ENCODE measurements at places on chromosomes 16 and 17.

DNA sequence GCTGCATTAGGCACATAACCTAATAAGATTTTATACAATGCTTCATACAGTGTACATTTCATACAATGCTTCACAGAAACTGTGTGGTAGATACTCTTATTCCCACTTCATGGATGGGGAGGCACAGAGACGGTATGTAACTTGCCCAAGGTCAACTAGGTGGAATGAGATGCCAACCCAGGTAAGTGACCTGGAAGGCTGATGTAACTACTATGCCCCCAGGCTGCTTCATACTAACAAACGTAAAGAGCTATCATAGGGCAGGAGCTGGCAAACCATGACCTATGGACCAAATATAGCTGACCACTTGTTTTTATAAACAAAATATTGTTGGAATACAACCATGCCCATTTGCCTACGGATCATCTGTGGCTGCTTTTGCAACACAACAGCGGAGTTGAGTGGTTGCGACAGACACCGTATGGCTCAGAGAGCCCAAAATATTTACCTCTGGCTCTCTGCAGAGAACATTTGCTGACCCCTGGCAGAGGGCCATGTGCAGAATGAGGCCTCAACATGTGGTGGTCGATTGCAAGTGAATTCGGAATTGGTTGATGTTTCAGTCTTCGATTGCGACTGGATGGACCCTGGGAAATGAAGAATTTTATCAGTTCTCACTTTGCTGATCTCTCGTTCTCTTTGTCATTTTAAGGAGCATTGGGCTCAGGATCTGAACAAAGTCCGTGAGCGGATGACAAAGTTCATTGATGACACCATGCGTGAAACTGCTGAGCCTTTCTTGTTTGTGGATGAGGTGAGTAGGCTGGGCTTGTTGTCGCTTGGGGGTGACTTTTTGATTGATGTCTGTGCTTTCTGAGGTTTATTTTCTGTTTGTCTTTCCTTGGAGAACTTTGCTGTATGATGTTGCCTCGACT is 109.7 kb downstream of the PLCG2 start:
- DNase-seq, result no peak

DNA sequence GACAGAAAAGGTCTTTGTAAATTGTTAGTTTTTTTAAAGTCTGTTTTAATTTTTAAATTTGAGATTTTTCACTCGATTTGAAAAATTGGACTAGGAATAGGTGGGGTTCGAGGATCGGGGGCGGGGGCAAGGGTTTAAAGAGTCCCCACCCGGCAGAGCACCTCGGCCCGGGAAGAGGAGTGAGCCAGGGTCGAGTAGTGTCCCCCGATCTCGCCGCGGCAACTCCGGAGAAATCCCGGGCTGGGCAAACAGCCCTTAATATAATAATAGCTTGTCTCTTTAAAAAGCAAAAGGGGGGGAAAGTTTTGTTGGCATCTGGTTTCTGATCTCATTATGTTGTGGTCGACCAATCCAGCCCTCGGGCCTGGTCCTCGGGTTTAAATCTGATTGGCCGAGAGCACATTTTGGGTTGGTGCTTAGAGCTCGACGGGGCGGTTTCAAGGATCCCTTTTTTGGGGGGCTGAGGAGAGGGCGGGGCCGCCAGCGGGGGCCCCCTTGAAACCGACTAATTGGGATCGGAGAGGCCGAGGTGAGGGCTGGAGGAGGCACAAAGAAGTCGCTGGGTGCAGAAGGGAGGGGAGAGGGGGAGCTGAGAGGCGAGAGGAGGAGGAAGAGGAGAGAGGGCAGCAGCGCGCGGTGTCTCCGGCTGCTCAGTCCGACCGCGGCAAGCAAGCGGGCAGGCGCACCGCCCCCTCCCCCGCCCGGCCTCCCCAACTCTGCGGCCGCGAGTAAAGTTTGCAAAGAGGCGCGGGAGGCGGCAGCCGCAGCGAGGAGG is at the start of gene FZD2:
FZD2 (plus strand) TSS at position 653 of the 775 bp plus-strand sequence. CDS start 205 bp downstream, outside the sequence.
- DNase-seq, result peak; percentile 29

DNA sequence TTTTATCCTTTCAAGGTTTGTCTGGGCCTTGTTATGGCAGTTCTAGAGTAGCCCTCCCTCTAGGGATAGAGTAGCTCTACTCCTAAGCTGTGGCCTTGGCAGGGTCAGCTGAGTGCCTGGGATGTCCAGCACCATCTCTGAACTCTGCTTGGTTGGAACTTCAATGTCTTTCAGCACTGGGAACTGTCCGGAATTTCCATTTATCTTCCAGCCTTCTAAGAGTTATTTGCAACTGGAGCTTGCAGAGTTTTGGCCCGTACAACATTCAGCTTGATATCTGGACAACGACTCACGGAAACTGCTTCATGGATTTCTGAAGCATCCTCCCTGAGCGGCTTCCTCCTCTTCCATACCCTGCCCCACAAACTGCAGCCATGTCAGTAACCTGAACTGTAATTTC is 22.9 kb downstream of the MMD start:
- DNase-seq, result no peak

- no peak for DNase-seq
These were observed 56.1 kb upstream of the STAC2 start for GRCh38 chr17:39281806-39282205.

DNA sequence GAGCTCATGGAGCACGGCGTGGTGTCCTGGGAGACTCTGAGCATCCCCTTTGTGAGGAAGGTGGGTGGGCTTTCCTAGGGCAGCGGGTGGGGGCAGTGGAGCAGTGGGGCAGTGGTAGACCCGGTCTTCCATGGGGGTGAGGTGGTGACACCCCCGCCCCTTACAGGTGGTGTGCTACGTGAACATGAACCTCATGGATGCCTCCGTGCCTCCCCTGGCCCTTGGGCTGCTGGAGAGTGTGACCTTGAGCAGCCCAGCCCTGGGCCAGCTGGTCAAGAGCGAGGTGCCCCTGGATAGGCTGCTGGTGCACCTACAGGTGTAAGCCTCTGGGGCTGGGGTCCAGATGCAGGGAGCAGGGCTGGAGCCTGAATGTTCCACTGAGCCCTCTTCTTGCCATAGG is 1.6 kb downstream of the ELMO3 start:
- DNase-seq, result no peak

DNA sequence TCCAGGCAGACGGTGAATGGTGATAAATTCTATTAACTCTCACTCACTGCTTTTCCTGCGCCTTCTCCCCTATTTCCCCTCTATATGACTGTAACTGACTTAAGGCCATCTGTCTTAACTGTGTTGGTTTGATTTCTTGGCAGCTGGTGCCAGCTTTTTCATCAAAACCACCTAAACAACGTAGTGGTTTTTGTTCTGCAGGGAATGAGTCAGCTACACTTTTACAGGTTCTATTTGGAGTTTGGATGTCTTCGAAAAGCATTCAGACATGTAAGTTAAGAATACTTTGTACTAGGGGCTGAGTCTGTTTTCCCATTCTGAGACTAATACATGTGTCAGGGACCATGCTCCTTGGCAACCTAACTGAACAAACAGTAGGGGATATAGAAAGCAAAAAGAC is 8.5 kb downstream of the REXO5 start:
- DNase-seq, result no peak

DNA sequence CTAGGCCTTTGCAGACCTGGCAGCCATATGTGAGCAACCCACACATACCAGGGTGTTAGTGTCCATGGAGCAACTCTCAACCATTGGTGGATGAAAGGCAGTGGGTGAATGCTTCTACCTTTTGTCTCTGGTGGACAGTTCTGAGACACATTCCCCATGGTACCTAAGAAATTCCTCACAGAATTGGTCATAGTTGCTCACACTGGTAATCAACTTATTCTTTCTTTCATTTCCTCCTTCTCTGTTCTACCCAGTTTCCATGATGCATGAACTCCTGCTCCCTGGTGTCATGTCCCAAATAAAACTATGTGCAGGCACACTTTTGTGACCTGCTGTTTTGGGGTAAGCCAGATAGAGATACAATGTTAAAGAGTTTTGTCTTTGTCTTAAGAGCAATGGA is 33.2 kb upstream of the MPHOSPH6 start:
- DNase-seq, result no peak

DNA sequence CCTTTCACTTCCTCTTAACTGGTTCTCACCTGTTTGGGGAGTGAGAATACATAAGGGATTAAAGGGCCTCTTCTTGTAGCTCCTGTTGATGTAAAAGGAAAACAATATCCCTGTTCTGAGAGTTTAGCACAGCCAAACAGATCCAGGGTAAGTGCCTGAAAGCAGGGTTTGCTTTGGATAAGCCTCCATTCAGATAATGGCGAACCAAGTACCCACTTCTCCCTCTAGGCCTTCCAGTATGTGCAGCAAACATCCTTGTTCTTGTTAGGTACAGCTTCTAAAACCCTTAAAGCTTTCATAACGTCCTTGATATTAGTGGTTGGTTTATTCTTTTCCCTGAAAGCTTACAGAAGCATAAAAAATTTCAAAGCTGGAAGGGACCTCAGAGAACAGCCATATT is 130.6 kb upstream of the DNAH9 start:
- DNase-seq, result no peak

- DNase-seq, result no peak
These were observed 225.3 kb upstream of the COX10 start for GRCh38 chr17:13843862-13844635.

DNA sequence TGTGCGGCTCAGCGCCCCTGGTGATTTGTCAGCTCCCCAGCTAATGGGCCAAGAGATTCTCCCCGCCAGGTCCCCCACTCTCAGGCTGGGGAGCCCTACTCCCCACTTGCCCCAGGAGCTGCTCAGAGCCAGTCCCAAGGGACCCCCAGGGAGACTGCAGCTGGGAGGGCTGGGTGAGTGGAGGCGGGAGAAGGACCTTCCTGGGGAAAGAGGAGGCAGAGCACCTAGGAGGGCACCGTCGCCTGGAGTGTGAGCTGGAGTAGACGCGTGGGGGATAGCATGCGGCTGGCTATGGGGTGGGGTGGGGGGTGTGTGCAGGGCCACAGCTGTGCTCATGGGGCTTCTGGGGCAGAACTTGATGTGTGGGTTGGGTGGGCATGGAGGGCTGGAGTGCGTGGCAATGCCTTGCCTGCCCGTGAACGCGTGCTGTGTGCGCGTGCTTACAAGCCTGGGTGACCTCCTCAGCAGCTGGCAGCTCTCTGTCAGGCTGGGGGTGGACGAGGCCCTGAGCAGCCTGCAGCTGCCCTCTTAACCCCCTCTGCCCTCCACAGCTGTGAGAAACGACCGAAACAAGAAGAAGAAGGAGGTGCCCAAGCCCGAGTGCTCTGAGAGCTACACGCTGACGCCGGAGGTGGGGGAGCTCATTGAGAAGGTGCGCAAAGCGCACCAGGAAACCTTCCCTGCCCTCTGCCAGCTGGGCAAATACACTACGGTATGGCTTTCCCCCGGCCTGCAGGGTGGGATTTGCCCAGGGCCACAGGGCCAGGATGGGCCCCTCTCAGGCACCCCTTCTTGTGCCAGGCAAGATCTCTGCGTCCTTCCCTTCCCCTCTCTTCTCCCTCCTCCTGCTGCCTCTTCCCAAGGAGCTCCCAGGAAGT is 12.9 kb downstream of the GJD3 start:
- no peak for DNase-seq

DNA sequence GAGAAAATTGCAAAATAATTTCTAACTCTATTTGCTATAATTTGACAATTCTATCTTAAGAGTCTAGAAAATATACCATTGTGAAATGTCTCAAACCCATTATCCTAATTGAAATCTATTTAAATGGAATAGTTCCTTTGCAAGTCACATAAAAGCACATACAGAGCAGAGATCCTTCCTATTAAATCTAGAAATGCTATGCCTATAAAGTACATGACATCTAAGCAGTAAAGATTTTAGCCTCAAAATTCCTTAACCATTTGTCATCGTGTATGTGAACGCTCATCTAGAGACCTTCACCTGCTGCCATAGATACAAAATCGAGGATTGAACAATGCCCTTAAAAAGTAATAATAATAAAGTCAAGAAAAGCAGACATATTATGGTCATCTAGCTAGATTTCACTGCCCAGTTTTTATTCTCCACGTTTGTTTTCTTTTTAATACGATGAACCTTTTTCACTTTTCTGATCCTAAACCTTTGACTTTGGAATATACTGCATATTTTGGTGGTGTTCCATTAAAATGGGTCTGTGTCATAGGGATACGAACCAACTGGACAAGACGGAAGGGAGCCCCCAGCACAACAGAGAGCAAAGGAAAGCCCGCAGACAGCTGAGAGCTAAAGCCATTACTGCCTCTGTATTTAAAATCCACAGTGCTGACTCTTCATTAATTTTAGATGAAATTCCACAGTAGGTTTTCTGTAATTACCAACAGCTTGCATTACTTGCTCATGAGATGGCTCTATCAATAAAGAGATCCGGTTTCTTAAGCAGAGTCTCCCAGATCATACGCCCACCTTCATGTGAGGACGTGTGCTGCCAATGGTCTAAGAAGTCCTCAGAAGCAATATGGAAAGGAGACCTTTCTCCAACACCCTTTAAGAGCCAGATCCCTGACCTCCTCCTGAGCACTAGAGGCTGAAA is 17.6 kb downstream of the TEX2 start:
- no peak for DNase-seq

- DNase-seq, result no peak
These were observed 45.8 kb upstream of the HELZ start for GRCh38 chr17:67290711-67291291.

DNA sequence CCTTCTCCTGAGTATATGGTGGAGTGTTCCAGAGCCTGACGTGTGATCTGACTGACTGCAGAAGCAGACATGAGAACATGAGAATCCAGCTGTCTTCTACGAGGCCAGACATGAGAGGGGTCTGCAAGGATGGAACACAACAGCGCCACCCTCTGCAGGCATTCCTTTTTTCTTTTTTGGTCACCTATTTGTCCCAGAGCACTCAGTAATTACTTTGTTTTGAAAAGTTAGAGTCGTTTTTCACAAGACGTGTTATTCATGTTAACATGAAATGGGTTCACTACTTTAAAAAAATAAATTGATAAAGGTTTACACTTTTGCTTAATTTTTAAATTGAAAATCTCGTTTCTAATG is 43.8 kb upstream of the ATP2A3 start:
- no peak for DNase-seq

DNA sequence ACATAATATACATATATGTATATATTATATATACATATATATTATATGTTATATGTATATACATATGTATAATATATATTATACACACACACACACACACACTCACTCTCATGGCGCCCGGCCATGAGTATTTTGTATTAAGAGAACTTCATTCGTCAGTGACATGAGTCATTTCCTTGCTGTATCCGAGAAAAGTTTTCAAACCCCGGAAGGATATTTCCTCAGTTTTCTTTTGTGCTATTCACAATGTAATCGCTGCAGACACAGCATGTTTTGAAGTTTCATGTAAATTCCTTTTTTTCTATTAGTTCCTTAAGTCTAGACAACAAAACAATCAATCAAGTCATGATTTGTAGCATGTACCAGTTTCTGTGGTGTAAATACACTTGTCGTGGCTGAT is 33.3 kb downstream of the OR1D5 start:
- DNase-seq, result no peak

DNA sequence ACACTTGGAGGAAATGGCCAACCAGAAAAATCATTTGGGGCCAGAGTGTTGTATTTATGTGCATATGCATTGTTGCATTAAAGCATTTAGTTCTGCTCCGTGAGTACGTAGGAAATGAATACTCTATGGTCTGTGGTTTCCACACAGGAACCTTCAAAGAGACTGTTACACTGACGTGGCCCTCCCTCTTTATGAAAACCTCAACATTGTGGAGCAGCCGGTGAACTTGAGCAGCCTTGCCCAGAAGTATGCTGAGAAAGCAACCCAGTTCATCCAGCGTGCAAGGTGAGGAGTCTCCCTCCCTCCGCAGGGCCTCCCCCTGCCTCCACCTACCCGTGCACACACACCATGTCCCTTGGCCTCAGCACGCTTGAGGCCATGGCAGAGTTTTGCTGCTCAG is 65.2 kb downstream of the ARSG start:
- no peak for DNase-seq
